HL-60 (cell line): ENCODE measurements at places on chromosomes 6 and 20.

- DNase-seq = no peak
These were observed 280.9 kb downstream of the QKI start for GRCh38 chr6:163695414-163695864.

- no peak for DNase-seq
These were observed 12.9 kb upstream of the EZR start for GRCh38 chr6:158832026-158832425.

- DNase-seq = no peak
These were observed 141.3 kb downstream of the FUT9 start for GRCh38 chr6:96157018-96157565.

GRCh38 chr20:7650086-7650879 lies 290.0 kb downstream of the HAO1 start:
- DNase-seq = no peak

DNA sequence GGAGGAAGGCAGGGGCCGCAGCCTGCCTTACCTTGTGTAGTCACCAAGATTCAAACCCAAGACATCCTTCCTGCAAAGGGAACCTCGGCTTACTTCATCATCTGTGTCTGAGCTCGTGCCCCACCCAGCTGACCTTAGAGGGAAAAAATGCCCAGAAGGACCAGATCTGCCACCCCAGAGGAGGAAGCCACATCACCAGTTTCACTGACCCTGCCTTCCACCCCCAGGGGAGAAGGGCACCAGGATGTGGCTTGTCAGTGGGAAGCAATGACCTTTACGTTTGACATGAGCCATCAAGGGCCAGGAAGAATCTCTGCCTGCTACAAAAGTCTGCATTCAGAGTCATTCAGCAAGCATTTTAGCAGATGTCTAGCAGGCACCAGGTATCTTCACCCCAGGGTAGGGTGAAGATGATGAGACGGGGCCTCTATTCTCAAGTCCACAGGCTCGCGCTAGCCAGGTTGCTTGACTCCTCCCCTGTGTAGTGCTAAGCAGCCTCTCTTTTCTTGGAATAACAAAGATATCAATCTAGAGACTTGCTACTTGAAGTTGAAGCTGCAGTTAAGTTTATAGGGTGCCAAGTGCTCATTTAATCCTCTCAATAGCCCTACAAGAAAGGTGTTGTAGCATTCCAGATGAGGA lies 28.1 kb downstream of the HM13 start:
- DNase-seq = no peak

DNA sequence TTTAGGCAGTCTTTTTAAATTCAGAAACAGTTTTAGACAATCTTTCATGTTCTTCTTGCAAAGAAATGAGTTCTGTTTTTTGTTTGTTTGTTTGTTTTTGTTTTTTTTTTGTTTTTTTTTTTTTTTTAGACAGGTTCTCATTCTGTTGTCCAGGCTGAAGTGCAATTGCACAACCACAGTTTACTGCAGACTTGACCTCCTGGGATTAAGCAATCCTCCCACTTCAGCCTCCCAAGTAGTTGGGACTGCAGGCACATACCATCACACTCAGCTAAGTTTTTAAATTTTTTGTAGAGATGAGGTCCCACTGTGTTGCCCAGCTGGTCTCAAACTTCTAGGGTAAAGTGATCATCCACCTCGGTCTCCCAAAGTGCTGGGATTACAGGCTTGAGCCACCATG lies 96.2 kb downstream of the OTOR start:
- DNase-seq = no peak

- no peak for DNase-seq
These were observed 54.5 kb downstream of the CLIC5 start for GRCh38 chr6:45961125-45961524.

DNA sequence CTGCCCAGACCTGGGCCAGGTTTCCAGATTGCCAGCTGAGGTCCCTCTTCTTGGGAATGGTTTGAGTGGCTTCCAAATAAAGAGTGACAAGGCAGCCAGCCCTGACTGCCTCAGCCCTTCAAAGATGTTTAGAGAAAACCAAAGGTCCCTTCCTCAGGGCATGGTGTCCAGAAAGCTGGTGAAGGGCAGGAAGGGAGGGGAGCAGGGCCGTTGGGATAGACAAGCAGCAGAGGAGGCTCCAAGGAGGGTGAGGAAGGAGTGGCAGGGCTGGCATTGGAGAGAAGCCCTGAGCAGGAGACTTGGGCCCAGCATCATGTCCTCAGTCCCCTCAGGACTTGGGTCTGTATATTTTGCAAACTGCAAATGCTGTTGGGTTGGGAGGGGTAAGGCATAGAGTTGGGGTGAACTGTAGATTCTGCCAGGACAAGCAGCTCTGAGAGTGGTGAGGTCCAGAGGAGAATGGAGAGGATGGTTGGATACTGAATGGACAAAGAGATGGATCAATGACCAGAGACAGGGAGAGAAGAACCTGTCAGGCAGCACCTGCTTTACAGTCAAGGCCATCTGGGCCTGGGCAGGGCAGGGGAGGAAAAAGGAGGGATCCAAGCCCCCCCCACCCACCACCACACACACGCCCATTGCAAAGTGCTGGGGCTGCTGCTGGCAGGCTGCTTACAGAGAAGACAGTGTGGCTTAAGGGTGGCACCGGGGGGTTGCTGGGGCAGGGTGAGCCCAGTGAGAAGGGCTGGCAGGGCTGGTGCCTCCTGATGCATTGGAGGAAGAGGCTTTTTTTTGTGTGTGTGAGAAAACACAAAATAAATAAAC lies 5.5 kb upstream of the DSN1 start:
- DNase-seq = no peak

GRCh38 chr6:46293641-46294316 lies 123.0 kb upstream of the ENPP5 start:
- no peak for DNase-seq

DNA sequence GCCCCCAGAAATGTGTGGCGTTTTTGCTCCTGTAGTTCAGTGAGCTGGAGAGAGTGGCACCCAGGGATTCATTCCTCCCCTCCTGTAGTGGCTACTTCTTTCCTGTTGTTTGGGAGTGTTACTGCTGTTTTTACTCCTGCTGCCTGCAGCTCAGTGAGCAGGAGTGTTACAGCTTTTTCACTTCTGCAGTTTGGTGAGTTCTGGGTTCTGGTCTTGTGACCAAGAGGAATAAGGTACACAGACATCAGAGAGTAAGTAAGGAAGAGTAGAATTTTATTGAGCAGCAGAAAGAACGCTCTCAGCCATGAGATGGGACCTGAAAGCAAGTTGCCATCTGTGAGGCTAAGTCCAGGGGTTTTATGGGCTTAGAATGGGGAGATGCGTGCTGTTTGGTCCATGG lies 966.3 kb upstream of the CITED2 start:
- no peak for DNase-seq
